ENCODE measurements at places on chromosomes 1 and 21.

- DNase-seq: no peak
Observed at GRCh38 chr21:30434033-30434631, 4.1 kb downstream of the KRTAP13-4 start.

DNA sequence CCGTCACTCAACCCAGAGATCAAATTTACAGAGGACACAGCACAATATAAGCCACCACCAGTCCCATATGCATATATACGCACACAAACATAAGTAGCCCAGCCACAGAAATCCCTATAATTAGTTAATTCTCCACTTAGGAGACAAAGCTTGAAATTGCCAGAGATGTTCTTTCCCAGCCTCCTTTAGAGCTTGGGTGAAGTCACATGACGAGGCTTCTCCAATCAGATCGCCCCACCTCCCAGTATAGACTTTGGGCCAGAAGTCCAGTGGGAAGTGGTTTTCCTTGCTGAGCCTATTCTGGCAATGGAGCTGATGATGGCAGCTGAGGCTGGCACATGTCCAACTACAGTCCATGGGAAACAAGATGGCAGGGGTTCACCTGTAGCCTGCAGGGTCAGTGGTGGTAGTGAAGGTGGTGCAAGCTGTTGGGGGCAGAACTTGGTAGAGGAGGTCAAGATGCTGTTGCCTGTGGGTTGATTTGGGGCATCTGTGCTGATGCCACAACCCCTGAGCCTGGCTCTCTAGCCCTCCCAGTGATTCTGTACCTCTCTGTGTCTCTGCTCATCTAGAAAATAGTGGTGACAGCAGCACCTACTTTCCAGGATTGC, 535.9 kb downstream of the MATN1 start:
- no peak for DNase-seq

DNA sequence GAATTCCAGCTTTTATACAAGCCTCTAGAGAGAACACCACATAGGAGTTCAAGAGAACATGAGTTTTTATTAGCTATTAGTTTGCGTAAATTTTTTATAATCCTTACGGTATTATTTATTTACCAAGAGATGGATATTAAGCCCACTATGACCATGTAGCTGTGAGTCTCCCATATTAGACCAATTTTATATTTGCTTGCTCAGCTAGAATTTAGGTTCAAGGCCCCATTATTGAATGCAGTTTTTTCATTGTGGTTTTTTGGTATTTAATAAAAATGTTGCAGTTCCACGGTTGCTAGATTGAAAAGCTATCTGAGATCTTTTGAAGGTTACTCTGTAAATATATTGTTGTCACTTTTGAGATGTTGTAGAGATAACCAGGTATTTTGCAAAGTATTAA, 2.9 kb downstream of the PPP1R8 start:
- no peak for DNase-seq

DNA sequence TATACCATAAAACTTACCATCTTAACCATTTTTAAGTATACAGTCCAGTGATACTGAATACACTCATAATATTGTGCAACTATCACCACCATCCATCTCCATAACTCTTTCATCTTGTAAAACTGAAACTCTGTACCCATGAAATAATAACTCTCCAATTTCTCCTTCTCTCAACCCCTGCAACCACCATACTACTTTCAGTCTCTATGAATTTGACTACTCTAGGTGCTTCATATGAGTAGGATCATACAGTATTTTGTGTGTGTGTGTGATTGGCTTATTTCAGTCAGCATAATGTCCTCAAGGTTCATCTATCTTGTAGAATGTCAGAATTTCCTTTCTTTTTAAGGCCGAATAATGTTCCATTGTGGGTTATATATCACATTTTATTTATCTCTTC, 17.7 kb downstream of the NPHS2 start:
- no peak for DNase-seq

GRCh38 chr1:44839576-44839975, 3.5 kb downstream of the PTCH2 start:
- no peak for DNase-seq

DNA sequence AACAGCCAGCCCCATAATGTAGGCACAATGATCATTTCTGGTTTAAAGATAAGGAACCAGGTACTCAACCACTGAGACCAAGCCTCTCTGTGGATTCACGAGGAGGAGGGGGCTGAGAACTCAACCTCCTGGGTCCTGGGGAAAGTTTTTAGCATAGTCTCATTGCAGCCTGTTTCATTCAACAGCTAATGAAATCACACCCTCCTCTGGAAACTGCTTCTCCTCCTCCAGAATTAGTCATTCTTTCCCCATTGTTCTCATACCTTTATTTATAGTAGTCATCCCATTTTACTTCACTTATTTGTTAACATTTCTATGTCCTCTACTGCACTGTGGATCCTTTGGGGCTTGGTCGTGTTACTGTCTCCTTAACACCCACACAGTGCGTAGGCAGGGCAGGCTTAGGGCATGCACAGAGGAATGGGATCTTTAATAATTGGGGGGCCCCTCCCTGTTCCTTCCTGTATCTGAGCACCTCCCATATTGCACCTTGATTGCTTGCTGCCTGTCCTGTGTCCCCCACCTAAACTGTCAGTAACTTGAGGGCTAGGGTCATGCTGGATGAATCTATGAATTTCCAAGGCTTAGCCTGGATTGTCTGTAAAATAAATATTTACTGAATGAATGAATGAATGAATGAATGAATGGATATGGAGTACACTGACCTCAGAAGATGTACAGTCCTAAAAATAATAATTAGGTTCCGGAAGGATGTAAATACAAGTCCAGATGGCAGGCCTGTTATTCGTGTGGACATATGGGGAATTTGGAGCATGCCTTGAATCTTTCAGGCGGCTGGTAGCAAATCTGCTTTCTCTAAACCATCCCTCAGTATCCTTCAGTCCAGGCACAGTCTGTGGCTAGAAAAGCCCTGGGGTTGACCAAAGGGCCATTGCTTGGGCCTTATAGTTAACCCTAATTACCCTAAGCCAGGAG, 153.8 kb upstream of the HMGB4 start:
- DNase-seq: no peak

DNA sequence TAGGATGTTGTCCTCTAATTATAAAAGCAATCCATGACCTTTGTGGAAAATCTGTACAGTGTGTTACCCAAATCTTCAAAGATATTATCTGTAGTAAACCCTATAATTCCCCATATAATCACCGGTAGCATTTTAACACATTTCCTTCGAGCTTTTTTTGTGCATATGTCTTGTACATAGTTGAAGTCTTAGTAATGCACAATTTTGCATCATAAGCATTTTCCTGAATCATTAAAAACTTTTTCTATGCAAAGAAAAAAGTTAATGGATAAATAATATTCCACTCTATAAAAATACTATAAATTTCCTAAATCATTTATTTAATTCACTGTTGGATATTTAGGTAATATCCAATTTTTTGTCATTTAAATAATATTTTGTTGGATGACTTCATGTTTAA, 201.7 kb downstream of the RRAGC start:
- DNase-seq: no peak

DNA sequence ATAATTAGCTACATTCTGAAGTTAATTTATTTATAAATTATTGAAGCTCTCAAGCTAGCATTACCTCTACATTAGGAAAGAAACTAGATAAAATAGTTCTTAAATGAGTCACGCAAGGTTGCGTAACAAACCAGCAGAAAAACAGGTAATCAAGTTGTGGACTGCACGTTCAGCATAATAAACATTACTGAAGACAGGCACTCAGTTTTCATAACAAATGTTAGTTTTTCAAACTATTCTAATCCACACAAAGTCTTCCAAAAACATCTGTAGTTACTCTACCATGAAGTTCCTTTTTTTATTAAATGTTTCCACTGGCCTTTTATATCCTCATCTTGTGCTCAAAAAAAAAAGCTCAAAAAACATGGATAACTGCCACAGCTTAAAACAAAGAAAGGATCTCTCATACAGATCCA, 1.3 kb downstream of the TOR1AIP2 start:
- DNase-seq: peak; percentile 29

DNA sequence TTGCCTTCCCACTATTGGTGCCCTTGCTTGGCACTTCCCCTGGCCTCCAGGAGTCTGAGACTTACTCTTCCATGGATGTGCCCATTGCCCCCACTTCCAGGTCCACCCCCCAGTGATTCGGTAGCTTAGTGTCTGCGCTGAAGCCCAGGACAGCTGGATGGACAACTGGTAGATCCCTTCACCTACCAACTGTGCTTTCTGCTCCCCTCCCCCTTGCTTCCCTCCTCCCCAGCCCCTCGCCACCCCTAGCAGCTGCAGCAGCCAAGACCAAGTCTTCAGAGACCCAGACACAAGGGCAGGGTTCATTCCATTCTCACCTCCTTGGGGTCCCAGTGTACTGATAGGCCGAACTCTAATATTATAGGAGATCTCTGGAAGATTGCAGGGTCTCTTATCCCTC, 6.9 kb downstream of the LMNA start:
- DNase-seq: no peak

DNA sequence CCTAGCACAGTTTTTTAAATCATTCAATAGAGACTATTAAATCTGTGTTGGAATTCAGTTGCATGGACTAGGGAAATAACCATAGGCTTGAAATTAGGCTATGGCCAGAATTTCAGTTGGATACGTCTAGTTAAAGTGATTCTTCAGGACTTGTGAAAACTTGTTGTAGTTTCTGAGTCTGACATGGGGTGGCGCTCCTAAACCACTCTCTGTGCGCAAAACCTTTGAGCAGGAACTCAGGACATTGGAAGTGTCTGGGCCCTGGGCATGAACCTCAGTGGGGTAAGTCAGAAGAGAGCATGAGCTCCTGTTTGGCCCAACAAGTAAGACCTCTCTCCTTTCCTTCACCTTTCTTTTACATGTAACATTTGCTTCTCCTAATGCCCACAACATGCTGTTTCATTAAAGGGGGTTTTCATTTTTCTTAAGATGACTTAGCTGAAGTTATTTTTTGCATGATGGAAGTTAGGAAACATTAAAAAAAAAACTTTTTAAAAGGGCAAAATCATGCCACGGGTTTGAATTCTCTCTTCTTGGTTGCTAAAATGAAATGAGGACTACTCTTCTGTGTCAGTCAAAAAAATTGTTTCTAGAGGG, 17.1 kb upstream of the CCDC190 start:
- DNase-seq: peak; percentile 58

DNA sequence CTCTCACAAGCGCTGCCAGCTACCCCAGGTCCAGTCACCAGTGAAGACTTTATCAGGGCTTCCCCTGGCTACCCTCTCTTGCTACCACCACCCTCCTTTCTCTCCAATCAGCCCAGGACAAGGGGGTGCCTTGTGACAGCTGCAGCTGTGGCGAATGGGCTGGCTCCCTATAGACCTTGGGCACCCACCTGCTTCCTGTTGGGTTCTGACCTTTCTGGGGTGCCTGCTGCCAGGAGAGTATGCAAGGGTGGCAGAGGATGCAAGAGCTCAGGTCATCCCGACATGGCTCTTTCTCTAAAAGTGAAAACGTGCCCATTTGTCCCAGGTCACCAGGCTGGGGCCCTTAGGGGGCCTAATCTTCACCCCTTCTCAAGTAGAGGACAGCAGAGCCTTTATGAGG, 6.6 kb downstream of the KLHDC8A start:
- DNase-seq: no peak

DNA sequence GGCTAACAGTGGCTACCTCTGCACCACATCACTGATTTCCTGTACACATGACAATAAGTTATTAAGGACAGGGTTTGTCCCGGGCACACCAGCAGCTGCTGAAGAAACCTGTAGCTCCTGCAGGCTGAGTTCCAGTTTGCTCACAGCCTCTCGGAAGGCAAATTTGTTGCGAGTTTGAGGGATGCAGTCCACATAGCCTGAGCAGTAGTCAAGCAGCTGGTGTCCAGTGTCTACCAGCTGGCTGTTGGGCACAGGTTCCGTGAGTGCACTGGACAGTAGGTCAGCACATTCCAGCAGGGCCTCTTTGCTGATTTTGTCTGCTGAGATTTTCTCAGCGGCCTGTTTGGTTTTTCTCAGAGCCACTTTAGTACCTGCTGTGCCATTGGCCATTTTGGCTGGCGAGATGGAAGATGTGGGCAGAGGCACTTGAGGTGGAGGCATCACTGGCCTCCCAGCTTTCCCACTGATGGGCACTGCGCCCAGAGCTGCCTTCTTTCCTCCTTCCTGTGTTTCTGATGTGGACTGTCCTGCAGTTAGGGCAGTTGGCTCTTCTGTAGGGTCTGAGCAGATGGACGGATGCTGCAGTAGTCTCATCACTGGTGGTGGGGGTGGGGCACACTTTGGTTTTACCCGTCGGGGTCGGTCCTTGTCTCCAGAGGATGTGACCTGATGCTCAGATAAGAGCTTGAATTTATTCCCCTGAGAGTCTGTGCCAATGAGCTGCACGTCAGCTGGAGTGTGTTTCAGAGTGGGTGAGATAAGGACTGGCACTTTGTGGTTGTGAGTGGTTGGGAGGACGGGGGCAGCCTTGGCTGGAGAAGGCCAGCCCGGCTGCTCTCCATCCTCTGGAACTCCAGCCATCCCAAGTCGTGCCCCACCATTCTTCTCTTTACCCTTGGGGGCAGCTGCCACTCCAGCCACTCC, 26.1 kb downstream of the TOR3A start:
- DNase-seq: no peak

GRCh38 chr1:151984313-151984956, 9.2 kb downstream of the S100A10 start:
- peak; percentile 81 for DNase-seq

- DNase-seq: no peak
Observed at GRCh38 chr1:11529330-11529729, 50.4 kb downstream of the DISP3 start.

GRCh38 chr1:29356663-29357062, 120.3 kb downstream of the PTPRU start:
- no peak for DNase-seq

- DNase-seq: peak; percentile 97
Observed at GRCh38 chr1:109790735-109791494, 27.2 kb upstream of the EPS8L3 start.
